GM23338 (cell line): ENCODE measurements at places on chromosomes 12 and 14.
A peak's percentile ranks its signal among the peaks of the same experiment; 100 is the strongest.

DNA sequence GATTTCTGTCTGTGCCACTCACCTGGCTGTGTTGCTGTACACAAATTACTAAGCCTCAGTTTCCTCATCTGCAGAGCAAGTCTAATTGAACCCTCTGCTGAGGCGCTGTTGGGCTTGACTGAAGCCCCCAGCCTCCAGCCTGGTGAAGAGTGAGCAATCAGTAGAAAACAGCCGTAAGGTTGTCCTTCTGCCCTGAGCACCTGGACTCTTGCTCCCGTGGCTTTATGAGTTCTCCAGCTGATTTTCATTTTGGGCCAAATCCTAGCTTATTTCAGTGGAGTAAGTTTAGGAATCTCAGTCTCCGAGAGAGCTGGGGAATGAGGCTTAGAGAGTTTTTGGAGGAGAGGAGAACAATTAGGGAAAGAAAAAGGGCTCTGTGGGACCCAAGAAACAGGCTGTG is 133.9 kb upstream of the EVL start:
- no peak for DNase-seq

DNA sequence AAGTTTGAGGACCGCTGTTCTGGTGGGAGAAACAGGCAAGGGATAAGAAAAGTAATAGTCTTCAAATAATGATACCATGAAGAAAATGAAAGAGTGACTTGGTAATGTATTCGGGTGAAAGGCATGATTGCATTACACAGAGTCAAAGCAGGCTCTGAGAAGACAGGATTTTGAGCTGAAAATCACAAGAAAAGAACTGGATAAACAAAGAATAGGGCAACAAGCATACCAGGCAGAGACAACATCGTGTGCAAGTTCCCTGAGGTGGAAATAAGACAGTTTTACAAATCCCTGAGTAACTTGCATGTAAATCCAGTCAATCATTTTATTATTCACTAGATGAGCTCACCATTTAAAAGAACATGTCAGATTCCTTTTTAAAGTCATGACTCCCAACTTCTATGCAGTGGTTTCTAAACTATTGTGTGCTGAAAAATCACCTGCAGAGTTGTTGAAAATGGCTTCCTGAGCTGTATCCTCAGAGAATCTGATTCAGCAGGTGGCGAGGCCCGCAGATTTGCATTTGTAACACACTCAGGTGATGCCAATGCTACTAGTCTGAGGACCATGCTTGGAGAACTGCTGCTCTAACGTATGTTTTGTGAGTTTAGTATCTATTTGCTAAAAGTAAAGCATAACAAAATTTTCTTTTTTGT is 133.0 kb upstream of the ABCD2 start:
- DNase-seq: peak; percentile 74

DNA sequence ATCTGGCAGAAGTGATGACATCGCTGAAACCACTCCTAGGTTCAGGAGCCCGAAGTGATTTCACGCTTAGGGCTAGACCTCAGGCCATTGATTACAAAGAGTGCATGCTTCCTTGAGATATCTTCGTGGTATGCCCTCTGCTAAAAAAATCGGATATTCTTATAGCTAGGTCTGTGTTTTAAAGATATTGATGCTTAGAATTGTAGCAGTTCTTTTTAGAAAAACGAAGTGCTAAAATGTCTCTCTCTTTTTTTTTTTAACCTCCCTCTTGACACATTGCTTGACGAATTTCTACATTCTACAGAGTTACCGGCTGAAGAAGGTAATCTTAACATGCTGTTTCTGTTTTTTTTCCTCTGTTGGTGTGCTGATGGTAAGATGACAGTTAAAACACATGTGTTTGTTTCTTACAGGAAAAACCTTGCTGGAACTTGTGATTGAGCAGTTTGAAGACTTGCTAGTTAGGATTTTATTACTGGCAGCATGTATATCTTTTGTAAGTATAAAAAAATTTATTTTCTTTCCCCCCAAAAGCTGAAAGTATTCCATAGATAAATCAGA is 1.3 kb downstream of the ATP2A2 start:
- DNase-seq: no peak

GRCh38 chr12:44114906-44115305 is 279.0 kb downstream of the TMEM117 start:
- DNase-seq: no peak

DNA sequence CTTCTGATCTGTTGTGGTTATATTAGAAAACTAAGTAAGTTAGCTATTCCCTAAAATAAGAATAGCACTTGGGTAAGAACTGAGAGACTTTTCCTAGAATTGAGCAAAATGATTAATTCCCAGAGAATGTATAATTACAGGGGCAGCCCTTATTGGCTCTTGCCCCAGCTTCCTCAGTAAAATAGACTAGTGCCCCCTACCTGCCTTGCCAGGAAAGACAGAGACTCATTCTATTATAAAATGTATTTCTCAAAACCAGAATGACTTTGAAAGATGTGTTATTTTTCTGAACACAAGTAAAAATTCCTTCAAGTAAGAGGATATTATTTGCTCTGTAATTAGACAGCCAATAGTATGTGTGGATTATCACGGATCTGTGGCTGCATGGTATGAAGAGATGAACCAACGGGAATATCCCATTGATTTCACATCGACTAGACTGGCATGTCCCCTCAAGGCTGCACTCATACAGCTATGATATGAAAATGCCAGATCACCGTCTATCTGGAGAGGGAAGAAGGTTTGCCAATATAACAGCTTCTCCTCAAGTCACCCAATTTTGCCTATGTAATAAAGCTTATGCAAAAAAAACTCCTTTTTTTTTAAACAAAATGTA is 7.4 kb upstream of the GLRX5 start:
- DNase-seq: peak; percentile 66

- peak; percentile 71 for DNase-seq
These were observed 8.3 kb downstream of the PXN start for GRCh38 chr12:120257041-120257821.

GRCh38 chr12:2013527-2014223 is 9.4 kb upstream of the DCP1B start:
- DNase-seq: peak; percentile 44

- no peak for DNase-seq
These were observed 340.3 kb upstream of the RGS6 start for GRCh38 chr14:71591929-71592328.

GRCh38 chr12:123532808-123533649 is 490 bp downstream of the RILPL1 start:
- peak; percentile 76 for DNase-seq

GRCh38 chr14:106179761-106180160 is 653.4 kb downstream of the TMEM121 start:
- DNase-seq: no peak

DNA sequence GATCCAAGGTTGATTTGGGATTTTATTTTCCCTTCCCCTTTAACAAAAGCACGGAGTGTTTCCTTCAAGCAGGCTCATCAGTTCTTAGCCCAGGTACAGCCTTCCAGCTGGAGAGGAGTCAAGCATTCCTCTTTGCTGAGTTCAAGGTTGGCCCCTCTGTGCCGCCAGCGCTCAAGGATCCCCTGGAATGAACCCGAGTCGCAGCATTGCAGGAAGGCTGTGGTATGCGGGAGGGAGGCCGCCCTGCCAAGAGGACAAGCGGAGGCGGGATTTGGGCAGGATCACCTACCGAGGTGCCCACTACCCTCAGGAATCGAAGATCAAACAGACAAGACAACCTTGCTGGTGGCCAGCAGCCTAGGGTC is 53.9 kb upstream of the NCOR2 start:
- DNase-seq: peak; percentile 57

DNA sequence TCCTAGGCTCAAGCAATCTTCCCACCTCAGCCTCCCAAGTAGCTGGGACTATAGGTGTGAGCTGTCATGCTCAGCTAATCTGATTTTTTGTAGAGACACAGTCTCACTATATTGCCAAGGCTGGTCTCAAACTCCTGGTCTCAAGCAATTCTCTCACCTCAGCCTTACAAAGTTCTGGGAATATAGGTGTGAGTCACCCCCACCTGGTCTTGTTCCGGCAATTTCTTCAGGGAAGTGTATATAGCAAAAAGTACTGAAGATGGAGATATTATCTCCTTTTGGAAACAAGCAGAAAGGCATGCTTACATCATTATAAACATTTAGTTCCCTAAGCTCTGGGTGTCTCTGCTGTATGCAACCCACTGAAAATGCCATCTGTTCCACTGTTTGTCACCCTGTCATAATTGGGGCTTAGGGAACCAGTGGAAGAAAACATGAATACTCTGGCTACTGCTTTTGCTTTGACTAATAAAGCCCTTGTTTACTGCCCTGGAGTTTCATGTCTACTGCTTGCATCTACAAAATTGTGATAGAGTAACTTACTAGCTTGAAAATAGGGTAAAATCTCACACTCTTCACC is 940.2 kb downstream of the GALC start:
- DNase-seq: no peak

DNA sequence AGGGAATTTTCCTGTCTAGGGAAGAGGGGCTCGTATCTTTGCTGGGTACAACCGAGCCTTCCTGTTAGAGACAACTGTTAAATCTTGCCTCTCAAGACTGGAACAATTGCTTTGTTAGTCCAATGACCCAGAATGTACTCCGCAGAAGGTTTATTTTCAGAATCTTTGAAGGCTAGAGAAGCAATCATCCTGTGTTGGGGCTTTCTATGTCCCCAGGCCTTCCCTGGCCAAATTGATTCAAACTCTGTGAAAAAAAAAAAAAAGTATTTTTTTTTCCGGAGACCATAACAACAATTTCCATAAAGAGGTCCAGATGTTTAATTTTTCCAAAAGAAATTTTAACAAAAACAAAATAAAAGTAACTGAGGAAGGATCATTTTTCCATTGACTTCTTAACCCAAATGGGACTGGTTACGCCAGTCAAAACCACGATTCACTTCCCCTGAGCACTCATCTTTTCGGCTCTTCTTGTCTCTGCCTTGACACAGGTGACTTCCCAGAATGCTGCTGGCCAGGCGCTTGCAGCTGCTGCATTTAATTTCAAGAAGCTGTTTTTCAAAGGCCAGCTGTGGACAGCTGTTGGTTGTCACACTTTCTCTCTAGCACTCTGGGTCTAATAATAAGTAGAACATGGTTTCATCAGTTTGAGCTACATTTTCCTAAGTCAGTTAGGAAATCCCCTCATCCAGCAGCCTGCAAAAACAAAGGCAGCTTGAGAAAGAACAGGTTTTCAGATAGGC is 81.6 kb upstream of the MANSC4 start:
- DNase-seq: no peak

GRCh38 chr14:100649173-100649519 is 61.9 kb upstream of the BEGAIN start:
- DNase-seq: no peak

DNA sequence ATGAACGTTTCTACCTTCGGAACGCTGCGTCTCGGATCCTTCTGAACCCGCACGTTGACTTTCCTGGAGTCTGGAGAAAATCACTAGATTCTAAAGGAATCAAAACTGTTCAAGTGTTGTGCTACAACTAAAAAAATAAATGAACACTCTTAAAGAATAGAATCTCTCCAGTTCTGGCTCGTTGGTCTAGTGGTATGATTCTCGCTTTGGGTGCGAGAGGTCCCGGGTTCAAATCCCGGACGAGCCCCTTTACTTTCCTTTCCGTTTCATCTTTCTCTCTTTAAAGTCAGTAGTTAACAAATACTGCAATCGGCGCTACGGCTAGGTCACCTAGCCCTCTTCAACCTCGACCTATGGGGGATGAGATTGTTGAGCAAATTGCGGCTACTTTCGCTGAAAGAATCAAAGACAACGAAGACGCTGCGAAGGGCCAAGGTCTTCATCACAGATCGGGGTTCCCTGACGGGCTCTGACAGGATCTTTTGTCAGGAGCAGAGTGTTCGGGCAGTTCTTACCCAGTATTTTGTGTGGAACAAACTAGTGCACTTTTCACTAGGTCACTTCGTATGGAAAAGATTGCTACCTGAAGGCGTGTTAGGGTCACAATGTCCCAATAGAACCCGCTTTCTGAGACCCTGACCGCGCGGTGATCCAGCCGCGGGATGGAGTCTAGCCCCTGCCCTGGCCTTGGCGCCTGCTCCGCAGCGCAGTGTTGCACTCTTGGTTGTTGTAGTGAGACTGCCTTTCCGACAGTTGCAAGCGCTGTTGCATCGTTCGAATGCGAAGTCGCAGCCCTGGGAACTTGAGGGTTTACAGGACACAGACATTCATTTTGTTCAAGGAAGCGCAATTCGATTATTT is 8.4 kb downstream of the OR6S1 start:
- peak; percentile 97 for DNase-seq

DNA sequence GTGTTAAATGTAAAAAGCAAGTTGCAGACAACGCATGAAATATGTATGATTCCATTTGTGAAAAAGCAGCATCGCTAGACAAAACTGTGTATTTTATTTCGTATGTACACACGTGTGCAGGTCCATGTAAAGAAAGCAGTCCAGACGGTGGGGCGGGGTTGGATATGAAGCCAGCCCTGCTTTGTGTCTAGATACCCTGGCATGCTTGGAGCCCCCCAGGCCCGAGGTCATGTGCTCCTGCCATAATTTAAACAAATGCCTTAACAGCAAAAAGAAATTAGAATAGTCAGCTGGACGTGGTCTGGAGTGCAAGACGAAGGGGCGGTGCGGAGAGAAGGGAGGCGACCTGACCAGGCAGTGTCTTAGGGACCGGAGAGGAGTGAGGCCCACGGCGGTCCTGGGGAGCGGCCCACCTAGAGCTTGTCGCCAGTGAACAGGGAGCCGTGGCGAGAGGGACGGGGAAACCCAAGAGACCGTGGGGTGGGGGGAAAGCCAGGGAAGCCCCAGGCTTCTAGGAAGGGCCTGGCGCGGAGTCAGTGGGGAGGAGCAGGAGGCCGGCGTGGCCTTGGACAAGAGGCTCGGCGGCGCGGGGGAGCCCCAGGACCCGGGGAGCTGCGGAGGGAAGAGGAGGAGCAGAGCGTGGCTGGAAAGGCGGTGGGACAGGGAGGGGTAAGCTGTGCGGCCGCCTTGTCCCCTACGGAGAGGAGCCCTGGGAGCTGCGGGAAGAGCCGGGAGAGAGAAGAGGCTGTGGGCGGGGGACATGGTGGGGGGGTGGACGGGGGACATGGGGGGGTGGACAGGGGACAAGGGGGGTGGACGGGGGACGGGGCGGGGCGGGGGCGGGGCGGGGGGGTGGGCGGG is 118.5 kb upstream of the C14orf180 start:
- peak; percentile 86 for DNase-seq

DNA sequence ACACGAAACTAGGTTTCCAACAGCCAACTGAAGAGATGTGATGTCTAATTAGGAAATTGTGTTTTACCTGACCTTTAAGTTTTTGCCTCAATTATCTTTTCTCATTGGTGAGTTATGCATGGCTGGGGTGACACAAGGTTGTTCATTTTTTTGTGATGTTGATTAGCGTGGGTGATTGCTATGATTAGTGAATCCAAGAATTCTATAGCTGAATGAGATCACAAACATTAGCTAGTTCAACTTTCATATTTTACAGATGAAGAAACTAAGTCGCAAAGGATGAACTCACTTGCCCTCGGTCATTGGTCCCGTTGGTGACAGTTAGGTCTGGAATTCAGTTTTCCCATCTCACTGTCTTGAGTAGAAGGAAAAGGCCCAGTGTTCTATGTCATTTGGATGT is 32.6 kb upstream of the LMNTD1 start:
- no peak for DNase-seq

DNA sequence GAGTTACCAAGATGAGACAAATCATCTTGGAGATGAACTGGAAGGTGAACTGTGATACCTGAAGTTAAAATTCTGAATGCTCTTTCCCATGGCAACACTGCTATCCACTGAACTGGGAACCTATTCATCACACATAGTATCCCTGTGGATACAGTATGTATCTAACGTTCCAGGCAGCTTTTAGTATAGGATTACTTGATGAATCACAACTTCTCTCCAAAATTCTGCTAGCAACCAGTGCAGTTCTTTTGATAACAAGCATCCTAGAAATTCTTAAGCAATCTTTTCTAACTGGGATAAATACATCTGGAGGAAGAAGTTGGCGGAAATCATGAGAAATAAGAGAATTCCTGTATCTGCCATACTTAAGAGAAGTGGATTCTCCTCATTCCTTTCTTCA is 66.4 kb downstream of the PAWR start:
- DNase-seq: peak; percentile 24

- no peak for DNase-seq
These were observed 7.5 kb upstream of the ZFP36L1 start for GRCh38 chr14:68800390-68800789.
